ENCODE measurements at places on chromosomes 11 and 22.

- no peak for DNase-seq
These were observed at the start of gene OR10A2 for GRCh38 chr11:6862961-6863360. Gene OR10A2 (plus strand): TSS chr11:6863057. CDS start chr11:6869755, 6,698 bp downstream.

DNA sequence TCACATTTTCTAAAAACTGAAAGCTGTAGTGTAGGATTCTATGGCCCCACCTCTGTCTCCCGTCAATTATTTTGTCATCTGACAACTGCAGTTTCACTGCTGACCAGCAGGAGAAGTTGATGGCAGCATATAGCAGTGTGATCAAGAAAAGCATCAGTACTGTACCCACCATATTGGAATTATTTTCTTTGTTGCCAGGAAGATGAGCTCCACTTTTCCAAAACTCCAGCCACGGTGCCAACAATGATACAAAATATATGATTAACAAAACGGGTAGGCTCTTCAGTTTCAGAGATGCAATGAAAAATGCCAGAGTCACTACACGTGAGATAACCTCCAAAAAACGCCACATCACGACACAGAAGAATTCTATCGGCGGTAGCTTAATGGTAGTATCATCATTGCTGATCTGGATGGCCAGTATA is 41.3 kb downstream of the XKR3 start:
- no peak for DNase-seq

DNA sequence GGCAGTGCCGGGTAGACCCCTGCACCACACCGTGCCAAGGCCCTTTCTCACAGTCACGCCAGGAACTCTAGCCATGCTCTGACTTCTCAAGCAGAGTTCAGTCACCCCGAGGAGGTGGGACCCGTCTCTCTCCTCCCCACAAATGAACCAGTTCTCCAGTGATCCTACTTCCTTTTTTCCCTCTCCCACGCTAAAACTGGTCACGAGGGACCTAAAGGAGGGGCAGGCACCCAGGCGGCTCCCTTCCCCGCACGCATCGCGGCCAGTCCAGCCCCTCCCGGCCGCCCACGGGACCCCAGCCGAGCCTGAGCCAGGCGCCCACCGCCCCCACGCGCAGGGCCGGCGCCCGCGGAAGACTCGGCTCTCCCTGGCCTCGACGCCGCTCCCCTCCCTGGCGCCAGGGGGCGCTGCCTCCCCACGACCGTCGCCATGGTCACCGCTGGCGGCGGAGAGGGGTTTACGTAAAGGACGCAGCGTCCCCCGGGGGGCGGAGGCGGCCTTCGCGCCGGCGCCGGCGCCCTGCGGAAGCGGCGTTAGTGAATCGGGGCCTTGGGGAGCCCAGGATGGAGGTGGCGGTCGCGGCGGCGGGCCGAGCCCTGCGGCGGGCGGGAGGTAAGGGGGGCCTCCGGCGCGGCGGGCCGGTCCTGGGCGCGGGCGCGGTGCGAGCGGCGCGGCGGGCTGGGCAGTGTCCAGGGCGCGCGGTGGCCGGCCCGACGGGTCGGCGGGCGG is at the start of gene DAGLA:
TSS of gene DAGLA (plus strand) at position 499 of the 729 bp plus-strand sequence. CDS start 39,765 bp downstream, outside the sequence.
- peak; percentile 24 for DNase-seq

DNA sequence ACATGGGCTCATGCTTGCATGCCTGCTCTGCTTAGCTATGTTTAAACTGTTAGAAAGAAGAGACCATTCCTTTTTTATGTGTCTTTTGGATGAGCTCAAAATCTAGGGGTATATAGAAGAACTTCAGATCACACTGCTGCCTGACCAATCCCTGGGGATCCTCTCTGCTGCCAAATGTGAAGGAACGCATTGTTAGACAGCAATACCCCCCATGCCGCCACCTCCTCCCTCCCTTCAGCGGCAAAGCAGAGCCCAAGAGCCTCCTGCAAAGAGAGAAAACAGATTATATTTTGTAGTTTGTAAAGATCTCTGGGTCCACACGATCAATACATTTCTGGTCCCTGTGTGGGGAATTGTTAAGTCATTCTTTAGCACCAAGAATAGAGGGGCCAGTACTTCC is 677.6 kb downstream of the NTM start:
- DNase-seq: no peak

DNA sequence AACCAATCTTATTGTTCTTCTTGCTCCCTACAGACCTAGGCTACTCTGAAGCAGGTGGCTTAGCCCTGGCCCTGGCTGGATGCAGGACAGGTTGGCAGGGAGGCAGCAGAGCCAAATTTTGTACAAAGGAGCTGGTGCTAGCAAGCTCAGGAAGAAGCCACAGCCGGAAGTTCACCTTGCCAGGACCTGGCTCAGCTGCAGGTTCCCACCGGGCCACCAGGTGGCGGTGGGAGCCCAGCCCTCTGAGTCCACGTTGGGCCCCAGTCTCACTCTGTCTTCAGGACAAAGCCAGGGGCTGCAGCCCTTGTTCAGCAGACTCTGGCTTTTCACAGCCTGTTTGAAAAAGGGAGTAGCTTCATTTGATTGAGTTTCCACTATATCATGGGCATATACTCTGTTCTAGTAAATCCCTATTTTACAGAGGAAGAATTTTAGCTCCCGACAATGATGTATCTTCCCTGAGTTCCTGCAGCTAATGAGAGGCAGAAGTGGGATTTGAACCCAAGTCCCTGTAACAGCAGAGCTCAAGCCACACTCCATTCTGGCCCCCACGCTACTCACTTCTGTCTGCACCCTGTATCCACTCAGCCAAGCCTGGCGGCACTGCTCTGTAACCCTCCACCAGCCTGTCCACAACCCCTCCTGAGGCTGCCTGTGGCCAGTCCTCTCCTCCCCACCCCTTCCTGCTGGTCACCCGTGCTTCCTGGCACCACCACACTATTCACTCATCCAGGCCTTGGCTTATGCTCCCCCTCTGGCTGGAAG is 3.3 kb downstream of the TKFC start:
- DNase-seq: peak; percentile 42

DNA sequence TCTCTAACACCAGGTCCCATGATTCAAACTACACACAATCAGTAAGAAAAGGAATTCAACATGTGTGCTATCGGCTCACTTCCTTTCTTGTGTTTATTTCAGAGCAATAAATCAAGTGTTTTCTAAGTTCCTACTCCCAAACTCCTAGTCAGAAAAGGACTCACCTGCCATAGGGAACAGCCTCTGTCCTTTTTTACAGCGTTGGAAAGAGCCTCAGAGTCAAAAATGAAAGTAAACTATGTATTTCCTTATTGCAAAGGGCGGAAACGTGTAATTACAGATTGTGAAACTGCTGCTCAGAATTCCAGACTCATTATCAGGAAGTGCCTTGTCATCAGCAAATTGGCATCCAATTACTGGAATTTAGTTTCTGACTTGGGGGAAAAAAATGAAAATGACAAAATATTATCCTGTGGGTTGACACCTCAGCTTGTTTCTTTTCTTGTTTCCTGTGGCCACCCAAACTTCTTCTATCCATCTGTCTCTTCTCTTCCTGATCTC is at the start of gene CASP4:
TSS of gene CASP4 (minus strand) at position 220 of the 501 bp plus-strand sequence. CDS start at position 171, 49 bp downstream.
- DNase-seq: peak; percentile 84

GRCh38 chr22:42906605-42907348 is 49.7 kb upstream of the ARFGAP3 start:
- no peak for DNase-seq

DNA sequence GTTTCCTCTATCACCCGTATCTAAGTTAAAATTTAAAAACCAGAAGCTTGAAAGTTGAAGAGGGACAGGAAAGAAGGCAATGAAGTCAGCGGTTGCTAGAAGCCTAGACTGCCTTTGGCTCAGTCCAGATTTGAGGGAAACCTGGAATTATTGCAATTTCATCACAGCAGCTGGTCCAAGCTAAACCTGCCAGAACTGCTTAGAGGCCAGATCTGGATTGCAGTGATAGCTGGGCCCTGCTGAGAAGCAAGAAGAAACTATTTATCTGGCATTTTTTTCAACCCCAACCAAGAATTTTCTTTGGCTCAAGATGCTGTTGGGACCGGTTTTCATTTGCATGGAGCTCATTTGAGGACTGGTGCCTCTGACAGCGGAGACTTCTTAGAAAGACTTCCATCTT is 121.5 kb upstream of the TEAD1 start:
- DNase-seq: peak; percentile 91
